Panc1 (cell line): ENCODE measurements at places on chromosomes 6 and 20.
A peak's percentile ranks its signal among the peaks of the same experiment; 100 is the strongest.

DNA sequence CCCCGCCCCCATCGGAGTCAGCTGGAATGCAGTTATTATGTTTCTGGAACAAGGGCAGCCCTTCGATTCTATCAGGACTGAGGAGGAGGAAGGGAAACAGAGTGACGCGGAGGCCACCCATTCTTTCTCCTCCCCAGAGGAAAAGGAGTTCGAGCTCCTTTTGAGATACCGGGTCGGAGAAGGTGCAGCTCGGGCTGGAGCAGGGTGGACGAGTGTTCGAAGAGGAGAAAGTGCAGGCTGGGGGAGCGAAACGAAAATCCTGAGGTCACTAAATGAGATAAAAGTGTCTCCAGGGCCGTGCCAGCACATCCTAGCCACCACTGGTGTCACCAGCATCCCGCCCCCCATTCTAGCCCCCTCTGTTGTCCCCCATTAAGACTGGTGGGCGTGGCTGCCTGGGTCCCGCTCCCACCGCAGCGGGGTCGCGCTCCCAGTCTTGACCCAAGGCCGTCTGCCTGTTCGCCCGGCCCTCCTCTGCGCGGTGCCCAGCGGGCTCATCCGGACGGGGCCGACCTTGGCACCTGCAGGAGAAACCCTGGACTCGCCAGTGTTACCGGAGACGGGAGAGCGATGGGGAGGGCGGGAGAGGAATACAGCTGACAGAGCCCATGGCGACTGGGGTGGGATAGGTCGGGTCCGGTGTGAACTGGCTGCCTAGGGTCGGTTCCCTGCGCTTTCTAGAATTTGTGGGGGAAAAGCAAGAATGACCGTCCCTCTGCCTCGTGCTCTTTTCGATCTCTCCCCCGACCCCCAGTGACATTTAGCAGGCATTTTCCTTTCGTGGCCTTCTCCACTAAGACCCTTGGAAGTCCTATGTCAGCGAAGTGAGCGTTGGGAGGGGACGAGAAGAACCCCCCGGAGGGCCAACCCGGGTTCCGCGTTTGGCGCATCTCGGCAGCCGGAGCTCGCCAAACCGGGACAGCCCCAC is 16.2 kb downstream of the FOXA2 start:
- no peak for DNase-seq

DNA sequence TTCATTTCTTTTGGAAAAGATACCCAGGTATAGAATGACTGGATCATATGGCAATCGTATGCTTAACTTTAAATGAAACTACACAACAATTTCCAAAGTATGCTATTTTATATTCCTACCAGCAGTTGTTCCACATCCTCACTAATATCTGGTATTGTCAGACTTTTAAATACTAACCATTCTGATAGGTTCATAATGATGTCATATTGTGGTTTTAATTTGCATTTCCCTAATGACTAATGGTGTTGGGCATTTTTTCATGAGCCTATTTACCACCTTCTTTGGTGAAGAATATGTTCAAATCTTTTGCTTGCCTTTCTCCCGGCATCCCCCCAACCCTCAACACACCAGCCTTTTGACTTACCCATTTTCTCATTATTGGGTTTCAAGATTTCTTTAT is 96.2 kb upstream of the HMGN3 start:
- no peak for DNase-seq

- no peak for DNase-seq
Measured at GRCh38 chr6:93970684-93971083, 551.3 kb upstream of the EPHA7 start.

DNA sequence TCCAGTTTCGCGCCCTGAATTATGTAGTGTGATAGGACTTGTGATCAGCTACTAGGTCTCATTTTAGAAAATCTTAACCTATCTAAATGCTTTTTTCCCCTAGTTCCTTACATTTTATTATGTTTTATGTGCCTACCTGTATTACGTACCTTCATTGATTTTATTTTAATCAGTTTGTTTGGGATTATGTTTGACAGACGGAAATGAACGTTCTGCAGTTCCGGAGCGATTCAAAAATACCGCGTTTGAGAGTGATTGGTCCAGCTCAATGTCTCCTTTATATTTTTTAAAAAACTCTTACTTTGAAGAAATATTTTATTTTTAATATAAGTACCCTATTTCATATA is 114.3 kb upstream of the BTN3A2 start:
- no peak for DNase-seq

GRCh38 chr6:39933669-39934130 is 562 bp downstream of the MOCS1 start:
- no peak for DNase-seq

GRCh38 chr6:26607434-26608230 is 10.9 kb downstream of the ABT1 start:
- DNase-seq: peak; percentile 57

GRCh38 chr6:137676888-137677287 is 182.7 kb upstream of the OLIG3 start:
- no peak for DNase-seq

GRCh38 chr20:50246367-50247195 is 56.0 kb downstream of the CEBPB start:
- no peak for DNase-seq

- no peak for DNase-seq
Measured at GRCh38 chr6:11793277-11793676, 14.7 kb upstream of the ADTRP start.

- no peak for DNase-seq
Measured at GRCh38 chr20:10432079-10432478, 1.9 kb downstream of the MKKS start.

DNA sequence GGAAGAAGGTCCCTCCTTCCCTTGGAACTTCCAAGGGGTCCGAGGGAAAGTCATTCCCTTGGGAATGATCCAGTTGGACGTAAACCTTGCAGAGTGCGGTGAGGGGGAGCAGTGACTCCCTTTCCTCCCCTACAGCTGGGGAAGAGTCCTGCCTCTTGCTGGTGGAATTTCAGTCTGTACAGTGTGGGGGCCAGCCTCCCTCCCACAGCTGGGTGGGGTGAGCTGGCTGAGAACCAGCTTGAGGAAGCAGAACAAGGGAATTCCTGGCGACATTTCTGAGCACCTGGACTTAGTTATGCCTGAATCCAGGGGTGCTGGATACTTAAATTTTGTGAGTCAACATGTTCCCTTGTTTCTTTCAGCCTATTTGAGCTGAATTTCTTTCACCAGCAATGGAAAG is 152.0 kb downstream of the ANKRD60 start:
- DNase-seq: no peak

GRCh38 chr6:168782187-168782751 is 341.3 kb downstream of the SMOC2 start:
- no peak for DNase-seq

DNA sequence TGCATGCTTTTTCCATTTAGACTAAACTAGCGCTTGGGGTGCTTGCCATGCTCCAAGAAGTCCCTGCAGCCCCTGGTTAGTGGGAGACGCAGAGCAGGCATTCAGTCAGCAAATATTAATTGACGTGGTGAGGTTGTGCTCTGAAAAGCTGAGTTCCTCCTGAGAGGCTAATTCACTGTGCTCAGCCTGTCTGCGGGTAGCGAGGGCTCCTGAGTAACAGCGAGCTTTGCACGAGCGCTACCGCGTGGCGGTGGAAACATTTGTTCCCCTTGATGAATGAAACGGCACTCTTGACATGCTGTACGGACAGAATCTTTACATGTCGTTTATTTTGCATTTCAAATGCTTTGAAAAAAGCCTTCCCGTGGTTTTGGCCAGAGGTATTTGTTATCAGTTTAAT is 170.6 kb upstream of the AGPAT4 start:
- no peak for DNase-seq

- DNase-seq: no peak
Measured at GRCh38 chr6:138146544-138146943, 15.2 kb upstream of the ARFGEF3 start.

GRCh38 chr20:61989741-61990140 is 75.9 kb downstream of the TAF4 start:
- no peak for DNase-seq

DNA sequence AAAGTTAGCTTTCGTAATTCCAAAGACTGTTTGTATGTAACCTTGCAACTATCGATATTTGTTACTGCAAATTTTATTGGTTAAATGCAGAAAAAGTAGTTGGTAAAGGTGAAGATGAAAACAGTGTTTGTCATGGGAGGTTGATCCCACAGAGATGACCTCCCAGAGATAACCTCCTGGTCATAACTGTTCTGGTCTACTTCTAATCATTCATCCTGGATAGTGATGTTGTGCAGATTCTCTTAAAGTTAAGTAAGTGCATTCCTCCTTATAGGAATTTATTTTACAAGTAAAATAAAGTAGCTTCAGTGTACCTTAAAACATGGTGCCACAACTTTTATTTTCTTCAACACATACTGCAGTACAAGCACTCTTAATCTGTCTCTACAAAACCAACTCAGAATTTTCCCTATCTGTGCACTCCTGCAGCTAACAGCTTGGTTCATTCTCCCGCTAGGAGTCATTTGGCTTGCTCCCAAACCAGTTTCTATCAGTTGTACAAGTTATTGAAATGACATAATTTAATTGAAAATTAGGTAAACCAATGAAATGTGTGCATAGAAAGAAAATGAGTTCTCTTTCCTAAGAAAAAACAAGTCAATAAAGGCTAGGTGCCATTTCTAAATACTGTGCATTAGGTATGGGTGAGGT is 19.2 kb downstream of the METTL24 start:
- DNase-seq: no peak

DNA sequence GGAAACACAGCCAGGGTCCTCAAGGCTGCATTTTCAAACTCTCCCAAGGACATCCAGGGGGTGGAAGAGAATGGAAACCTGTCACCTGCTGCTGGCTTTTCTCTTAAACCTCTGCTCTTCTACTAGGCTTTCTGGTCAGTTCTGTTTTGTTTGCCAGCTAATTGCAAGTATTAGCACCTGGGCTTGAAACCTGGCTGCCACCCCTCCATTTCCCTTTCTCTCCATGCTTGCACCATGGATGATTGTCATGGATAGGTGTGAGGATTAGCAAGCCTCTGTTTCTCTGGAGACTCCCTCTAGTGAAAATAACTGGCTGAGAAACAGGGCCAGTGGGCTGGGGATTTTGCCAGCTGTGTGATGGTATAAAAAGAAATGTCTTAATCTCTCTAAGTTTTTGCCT is 33.0 kb upstream of the GPR6 start:
- no peak for DNase-seq

GRCh38 chr20:51750037-51750769 is 18.0 kb downstream of the ATP9A start:
- peak; percentile 98 for DNase-seq

GRCh38 chr6:134925800-134926199 is 24.1 kb downstream of the ALDH8A1 start:
- DNase-seq: no peak

DNA sequence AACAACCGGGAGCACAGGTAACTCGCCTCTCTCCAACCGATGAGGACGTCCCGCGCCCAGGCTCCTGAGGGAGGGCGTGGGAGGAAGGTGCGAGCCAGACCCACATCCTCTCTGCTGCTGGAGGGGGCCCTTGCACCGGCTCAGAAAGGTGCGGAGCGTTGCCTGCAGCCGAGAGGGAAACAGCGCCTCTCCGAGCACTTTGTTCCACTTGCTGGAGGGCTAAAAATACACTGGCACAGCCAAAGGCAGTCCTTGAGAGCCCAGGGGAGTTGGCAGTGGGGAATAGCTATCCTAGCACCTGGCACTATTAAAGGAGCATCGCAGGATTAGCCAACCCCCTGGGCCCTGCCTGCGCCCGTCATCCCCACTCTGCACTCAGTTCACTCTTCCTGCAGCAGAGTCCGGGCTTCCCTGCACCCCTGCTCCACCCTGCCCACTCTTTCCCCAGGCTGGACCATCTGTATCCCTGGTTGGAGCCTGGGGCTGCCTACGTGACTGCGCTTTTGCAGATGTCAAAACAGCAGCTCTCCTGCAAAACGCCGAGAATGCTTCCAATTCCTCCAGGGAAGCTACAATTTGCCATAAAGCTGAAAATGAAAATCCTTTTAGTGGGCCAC is 108.9 kb downstream of the SNX5 start:
- DNase-seq: no peak

DNA sequence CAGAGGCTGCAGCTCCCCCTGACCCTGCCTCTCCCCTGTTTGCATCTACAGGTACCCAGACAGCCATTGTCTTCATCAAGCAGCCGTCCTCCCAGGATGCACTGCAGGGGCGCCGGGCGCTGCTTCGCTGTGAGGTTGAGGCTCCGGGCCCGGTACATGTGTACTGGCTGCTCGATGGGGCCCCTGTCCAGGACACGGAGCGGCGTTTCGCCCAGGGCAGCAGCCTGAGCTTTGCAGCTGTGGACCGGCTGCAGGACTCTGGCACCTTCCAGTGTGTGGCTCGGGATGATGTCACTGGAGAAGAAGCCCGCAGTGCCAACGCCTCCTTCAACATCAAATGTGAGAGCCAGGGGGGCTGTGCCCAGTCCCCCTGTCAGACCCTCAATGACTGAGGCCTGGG is 42.1 kb upstream of the SRF start:
- no peak for DNase-seq

GRCh38 chr20:38610521-38610920 is 8.9 kb downstream of the ARHGAP40 start:
- DNase-seq: no peak

- no peak for DNase-seq
Measured at GRCh38 chr6:15485936-15486335, 176.9 kb downstream of the DTNBP1 start.

DNA sequence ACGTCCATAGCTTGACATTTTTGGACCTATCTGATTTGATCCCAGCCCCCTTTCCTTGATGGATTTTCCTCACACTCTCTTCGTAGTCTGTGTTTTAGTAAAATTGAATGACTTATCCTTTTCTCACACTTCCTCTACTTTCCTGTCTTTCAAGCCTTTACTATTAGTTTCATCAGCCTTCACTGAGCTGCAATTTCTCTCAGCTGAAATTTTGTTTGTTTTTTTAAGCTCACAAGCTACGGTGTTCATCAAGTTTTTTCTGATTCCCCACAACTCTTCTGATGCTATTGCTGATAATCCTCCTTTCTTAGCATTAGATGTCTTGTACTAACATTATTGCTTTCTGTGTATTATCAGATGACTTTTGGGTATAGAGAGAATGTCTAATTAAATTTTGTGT is 263.7 kb downstream of the TBX18 start:
- no peak for DNase-seq

DNA sequence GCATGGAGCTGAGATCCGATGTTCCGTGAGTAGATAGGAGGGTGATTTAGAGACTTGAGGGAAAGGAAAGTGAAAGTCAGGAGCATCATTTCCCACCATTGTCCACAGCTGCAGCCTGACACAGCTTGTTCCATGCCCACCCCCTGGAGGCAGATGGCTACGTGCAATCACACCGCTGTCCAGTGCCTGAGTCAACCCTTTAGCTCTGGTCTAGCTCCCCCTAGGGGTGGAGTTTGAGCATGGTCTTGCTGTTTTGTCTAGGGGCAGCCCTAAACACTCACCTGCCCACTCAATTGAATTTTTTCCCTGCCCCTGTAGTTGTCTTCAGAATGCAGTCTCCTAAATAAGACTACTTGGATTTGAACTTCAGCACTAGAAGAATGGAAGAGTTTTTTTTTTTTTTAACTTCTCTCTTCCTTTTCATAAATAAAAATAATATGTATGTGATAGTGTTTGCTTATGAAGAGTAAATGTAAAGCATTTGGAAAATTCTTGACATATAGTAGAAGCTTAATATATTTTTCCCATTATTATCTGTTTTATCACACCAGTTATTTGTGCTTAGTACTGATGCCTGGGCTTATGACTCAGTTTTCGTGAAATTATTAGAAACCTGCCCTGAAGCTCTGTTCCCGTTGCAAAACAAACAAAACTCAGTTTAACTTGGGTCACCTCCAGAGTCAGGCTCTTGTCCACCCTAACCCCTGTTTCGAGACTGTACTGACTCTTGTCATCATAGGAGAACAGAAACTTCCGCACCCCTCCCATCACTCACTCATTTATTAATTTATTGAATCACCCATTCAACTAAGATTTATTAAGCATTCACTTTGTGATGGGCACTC is 814.8 kb downstream of the MAFB start:
- peak; percentile 60 for DNase-seq

GRCh38 chr6:152209211-152209610 is 401.7 kb downstream of the ESR1 start:
- no peak for DNase-seq
